Astrocyte (in vitro differentiated cells and primary cell): ENCODE measurements at places on chromosomes 7 and 10. TPM values are rescaled to one million over a fixed set of nuclear protein-coding genes. Genes with fewer than 3 reads are reported as not detected.

FAM131B gene
- 7.6 and 8.0 TPM in 2 replicates for total RNA-seq

DNA sequence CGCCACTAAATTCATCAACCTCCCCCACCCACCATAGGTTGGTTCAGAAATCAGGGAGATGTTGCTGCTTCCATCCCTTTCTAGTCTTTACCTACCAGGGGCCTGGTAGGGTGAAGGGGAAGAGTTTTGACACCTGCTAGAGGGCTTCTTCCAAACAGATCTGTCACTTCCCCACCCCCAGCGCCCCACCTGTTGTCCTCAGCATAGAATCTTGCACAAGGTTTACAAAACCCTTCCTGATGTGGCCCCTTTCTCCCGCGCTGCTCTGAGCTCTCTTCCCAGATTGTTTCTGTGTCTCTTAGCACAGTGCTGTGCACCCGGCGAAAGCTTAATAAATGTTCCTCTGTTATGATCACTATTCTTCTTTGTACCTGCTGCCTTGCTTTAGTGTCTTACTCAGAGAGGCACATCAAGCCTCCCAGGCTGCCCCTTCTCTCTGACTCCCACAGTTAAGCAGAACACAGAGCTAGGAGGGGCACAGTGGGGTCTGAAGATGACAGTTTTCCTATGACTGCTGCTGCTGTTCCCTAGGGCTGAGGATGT is 11.2 kb upstream of the C10orf95 start:
- H3K4me3 ChIP-seq, result no peak overlapping the region
- no peak overlapping the region for H3K27ac ChIP-seq
- H3K4me1 ChIP-seq, result peaks cover 8% of the 10 kb centered on the region
- peaks cover 7% of the 10 kb centered on the region for H3K27me3 ChIP-seq
- no peaks in the 10 kb centered on the region for H3K36me3 ChIP-seq

DNA sequence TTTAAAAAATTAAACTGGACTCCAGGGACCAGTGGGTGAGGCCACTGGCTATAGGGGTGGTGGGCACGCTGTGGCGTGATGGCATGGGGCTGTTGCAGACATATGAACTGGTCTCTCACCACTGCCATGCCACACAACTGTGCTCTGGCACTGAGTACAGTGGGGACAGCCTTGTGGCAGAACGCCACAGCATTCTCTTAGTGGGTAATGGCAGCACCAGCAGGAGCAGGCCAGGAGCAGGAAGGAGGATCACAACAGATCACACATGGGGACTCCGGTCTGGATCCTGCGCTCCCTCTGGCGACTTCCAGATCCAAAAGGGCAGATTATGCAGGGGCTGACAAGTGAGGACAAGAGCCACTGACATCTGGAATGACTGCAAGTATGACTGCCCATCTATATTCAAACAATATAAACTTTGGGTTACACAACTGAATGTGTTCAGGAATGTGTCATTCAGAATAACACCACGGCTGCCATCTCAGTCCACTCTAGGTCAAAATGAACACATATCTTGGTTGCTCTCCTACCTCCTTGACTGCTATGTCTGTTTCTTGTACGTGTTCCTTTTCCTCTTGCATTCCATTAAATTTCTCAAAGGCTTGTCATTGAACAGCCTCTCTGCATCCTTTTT is 176.0 kb downstream of the KMT2E start:
- peaks cover 7% of the 10 kb centered on the region for H3K4me1 ChIP-seq
- H3K27ac ChIP-seq, result no peak overlapping the region
- H3K36me3 ChIP-seq, result no peaks in the 10 kb centered on the region
- no peaks in the 10 kb centered on the region for H3K27me3 ChIP-seq
- H3K4me3 ChIP-seq, result no peak overlapping the region
- DNase-seq, result no peak

- peaks cover 23% of the 10 kb centered on the region for H3K4me1 ChIP-seq
- no peaks in the 10 kb centered on the region for H3K27me3 ChIP-seq
- H3K27ac ChIP-seq, result no peak overlapping the region
- no peak overlapping the region for H3K4me3 ChIP-seq
- DNase-seq, result no peak
- H3K36me3 ChIP-seq, result no peaks in the 10 kb centered on the region
Measured at GRCh38 chr7:141698247-141699015, 3.5 kb downstream of the DENND11 start.

DNA sequence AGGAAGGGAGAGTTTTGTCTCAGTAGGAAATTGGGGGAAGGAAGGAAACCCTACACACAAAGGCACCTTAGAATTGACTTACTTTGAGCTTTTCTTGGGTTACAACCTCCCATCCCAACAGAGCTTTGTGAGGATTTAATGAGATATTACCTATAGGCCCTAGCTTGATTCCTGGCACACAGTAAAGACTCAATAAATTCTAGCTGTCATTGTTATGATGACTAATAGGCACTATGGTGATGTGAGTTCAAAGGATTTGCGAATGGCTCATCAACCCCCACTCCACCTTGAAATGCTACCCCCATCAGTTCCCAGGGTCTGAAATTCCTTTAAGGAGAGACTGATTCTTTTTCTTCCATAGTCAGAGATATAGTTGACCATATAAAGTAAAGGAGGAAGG is 67.9 kb upstream of the SMNDC1 start:
- peaks cover 18% of the 10 kb centered on the region for H3K4me1 ChIP-seq
- peak; percentile 65 for DNase-seq
- H3K27me3 ChIP-seq, result no peaks in the 10 kb centered on the region
- H3K4me3 ChIP-seq, result no peak overlapping the region

DNA sequence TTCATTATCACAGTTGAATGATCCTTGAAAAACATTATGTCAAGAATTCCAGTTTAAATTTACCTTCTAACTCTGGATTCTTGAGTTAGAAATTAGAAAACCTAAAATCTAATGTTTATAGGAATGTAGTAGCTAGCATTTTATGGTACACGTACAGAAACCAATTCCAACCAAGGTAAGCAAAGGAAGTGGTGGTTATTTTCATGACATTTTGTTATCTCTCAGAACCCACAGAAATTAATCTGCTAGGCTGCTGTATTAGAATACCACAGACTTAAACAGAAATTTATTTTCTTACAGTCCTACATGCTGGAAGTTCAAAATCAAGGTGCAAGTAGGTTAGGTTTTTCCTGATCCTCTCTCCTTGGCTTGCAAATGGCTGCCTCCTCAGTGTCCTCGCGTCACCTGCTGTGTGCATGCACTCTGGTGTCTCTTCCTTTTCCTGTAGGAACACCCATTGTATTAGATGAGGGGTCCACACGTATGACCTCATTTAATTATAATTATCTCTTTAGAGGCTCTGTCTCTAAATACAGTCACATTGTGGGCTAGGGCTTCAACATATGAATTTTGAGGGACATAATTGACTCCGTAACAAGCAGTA is 8.5 kb upstream of the CSTF2T start:
- no peak overlapping the region for H3K27ac ChIP-seq
- H3K27me3 ChIP-seq, result no peaks in the 10 kb centered on the region
- H3K4me1 ChIP-seq, result no peaks in the 10 kb centered on the region
- no peak for DNase-seq
- no peak overlapping the region for H3K4me3 ChIP-seq

- H3K36me3 ChIP-seq, result peaks cover 5% of the 10 kb centered on the region
- H3K27ac ChIP-seq, result no peak overlapping the region
- H3K4me3 ChIP-seq, result no peak overlapping the region
- no peaks in the 10 kb centered on the region for H3K27me3 ChIP-seq
- no peak for DNase-seq
Measured at GRCh38 chr10:87508837-87509236, 4.1 kb downstream of the MINPP1 start.

BMPER gene
- total RNA-seq, result 2.1 and 4.4 TPM in 2 replicates

- no peaks in the 10 kb centered on the region for H3K36me3 ChIP-seq
- H3K27me3 ChIP-seq, result no peaks in the 10 kb centered on the region
- H3K4me3 ChIP-seq, result no peak overlapping the region
Measured at GRCh38 chr7:112806156-112806555, 16.0 kb upstream of the TMEM168 start.

DNA sequence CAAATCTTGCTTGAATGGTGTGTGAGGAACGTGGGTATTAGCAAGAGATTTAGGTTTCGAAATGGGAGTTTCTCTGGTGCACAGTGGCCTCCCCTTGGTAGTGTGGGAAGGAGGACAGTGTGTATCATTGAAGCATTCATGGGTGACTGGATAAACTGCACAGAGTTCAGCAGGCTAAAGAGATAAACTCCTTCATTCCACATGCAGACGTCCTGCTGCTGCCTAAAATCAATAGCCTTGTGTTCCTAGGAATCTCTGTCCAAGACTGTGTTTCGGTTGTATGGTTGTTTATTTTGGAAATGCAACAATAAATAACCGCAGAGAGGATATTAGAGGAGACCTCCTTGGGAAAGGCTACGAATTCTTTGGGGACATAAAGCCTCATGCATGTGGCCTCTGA is 100.9 kb upstream of the FAM171A1 start:
- no peaks in the 10 kb centered on the region for H3K36me3 ChIP-seq
- H3K4me3 ChIP-seq, result no peak overlapping the region
- H3K4me1 ChIP-seq, result peaks cover 5% of the 10 kb centered on the region
- peak overlapping the region; percentile 29 for H3K27ac ChIP-seq
- H3K27me3 ChIP-seq, result no peaks in the 10 kb centered on the region

GRCh38 chr7:17781491-17782215 is 158.6 kb downstream of the SNX13 start:
- H3K27ac ChIP-seq, result peak overlapping the region; percentile 64
- no peaks in the 10 kb centered on the region for H3K36me3 ChIP-seq
- peak; percentile 98 for DNase-seq
- H3K4me3 ChIP-seq, result no peak overlapping the region
- H3K27me3 ChIP-seq, result no peaks in the 10 kb centered on the region
